Stimulated activated CD4-positive, alpha-beta T cell treated with anti-CD3 and anti-CD28 coated beads, Interleukin-4, amount 100 ng/mL, for 4 hours (primary cell): ENCODE measurements at places on chromosomes 16 and 17.
A peak's percentile ranks its signal among the peaks of the same experiment; 100 is the strongest.

GRCh38 chr17:41982026-41982760 is 15.6 kb downstream of the CNP start:
- DNase-seq: no peak

- DNase-seq: no peak
These were observed 149.2 kb downstream of the NPIPB5 start for GRCh38 chr16:22659933-22660332.

DNA sequence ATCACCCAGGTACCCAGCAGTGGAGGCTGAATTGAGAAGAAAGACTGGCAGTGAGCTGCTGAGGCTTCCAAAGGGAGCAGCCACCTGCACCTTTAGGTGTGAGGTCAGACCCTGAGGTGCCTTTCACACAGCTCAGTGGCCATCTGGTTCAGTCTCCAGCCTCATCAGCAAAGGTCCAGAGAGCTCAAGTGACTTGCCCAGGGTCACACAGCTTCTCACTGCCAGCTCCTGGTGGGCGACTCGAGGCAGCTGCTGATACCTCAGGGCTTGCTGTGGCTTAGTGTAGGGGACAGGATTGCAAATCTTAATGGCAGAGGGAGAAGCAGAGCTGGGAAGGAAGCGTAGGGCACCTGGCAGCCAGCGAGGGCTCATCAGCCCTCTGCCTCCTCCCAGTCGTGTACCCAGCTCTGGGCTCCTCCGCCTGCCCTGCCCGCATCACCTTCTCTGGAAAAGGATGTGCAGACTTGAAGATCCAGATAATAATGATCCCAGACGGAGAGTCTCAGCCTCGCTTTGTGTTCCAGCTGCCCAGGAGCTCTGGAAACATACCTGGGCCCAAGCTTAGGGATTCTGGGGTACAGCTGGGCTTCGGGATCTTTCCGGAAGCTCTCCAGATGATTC is 165.3 kb upstream of the GSE1 start:
- DNase-seq: no peak

- peak; percentile 5 for DNase-seq
These were observed 67.1 kb downstream of the CLEC18A start for GRCh38 chr16:70018254-70018653.

DNA sequence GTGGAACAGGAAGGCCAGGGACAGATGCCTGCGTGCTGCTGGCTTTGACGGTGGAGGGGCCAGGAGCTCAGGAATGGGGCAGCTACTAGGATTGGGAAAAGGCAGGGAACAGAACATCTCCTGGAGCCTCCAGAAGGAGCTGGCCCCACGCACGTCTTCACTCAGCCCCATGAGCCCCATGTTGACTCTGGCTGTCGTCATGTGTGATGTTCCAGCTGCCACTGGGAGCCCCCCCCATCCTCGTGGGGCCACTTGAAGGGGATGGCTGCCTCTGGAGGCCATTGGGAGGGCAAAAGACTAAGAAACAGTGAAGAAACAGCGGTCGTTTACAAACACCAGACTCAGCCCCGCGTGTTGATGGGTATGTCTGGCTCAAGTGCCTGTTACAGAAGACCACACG is 18.5 kb upstream of the APRT start:
- DNase-seq: no peak

GRCh38 chr16:12529582-12529981 is 274.1 kb downstream of the CPPED1 start:
- no peak for DNase-seq

GRCh38 chr17:18139949-18140348 is 31.4 kb downstream of the MYO15A start:
- DNase-seq: no peak

- DNase-seq: no peak
These were observed 3.3 kb upstream of the LAT start for GRCh38 chr16:28981517-28981916.

GRCh38 chr17:20989991-20990855 is 52.6 kb downstream of the USP22 start:
- DNase-seq: no peak

- peak; percentile 35 for DNase-seq
These were observed 4.2 kb downstream of the MNT start for GRCh38 chr17:2396568-2397246.

- DNase-seq: no peak
These were observed 18.5 kb upstream of the TOB1 start for GRCh38 chr17:50884439-50885311.

DNA sequence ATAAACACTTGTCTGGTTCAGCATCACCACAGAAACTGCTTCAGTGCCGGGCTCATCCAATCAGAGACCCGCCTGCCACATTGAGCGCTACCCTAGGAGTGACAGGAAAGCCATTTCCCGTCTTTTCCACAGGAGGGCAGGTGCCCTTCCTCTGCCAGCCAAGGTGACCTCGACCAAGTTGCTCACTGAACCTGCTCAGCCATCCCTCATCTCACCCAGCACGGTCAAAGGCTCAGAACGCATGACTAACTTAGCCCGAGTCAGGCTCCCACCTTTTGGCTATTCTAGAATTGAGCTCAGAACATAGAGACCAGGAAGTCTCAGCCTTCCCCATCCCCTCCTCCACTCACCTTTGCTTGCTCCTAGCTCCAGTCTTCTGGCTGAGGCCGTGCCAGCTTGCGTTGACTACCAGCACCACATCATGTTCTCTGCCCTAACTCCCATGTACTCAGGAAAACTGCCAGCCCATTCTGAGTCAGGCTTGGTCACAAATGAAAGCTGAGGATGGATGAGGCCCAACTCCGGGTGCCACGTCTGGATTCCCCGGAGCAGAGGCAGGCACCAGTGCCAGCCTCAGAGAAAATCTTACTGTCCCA is 15.6 kb downstream of the MRPS23 start:
- DNase-seq: no peak

DNA sequence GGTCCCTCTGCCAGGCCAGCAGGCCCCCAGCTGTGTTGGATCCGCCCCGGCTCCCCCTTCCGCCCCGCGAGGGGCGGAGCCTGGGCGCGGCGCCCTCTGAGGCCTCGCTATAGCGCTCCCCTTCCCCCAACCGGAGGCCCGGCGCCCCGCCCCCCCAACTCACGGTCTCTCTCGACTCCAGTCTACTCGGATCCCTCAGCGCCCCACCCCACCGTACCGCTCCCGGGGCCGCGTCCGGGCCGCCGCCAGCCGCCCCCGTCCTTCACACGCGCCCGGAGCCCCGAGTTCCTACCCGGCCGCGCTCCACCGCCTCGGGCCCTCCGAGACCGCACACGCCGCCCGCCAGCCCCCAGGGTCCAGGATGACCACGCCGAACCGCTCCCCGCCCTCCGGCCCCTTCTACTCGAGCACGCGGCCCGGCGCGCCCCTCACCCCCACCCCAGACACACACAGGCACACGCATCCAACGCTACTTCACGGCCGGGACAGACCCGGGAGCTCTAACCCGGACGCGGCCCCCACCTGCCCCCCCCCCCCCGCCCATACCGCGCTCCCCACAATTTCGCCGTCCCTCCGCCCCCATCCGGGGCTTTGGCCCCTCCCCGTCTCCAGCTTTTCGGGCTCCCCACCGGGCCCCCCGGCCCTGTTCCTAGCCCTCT is 1.4 kb downstream of the PHF23 start:
- DNase-seq: peak; percentile 87

GRCh38 chr17:7444682-7445618 is at the start of gene CHRNB1:
Gene CHRNB1, plus strand, starts transcription at chr17:7445061. Its CDS starts 67 bp downstream, at chr17:7445128.
- no peak for DNase-seq

- no peak for DNase-seq
These were observed 80.2 kb downstream of the RPTOR start for GRCh38 chr17:80624864-80625263.

DNA sequence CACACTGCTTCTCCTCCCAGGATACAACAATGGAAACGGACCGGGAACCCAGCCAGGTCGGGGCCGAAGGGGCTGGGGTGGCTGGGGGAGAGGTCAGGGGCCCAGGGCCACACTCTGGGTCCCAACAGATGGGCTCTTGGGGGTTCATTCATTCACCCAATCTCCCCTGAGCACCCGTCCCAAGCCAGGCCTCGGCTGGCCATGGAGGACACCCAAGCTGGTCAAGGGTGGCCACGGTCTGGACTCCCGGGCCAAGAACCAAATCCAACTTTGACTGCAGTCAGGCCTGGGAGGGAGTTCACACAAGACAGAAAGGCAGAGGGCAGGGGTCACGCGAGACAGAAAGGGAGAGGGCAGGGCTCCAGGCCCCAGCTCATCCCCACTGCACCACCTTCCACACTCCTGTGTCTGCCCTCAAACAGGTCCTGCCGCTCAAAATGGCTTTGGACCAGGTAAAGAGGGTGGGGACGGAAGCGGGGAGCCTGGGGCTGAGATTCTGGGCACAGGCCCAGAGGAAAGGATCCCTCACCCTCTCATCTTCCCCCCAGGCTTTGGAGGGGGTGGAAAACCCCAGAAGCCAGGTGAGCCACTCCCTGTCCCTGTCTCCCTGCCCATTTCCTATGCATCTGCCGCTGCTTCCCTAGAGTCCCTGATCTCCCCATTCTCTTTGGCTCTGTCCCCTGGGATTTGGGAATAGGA is 12.3 kb upstream of the PKMYT1 start:
- DNase-seq: no peak

GRCh38 chr16:31128711-31129567 is 6.6 kb downstream of the PRSS8 start:
- DNase-seq: no peak

DNA sequence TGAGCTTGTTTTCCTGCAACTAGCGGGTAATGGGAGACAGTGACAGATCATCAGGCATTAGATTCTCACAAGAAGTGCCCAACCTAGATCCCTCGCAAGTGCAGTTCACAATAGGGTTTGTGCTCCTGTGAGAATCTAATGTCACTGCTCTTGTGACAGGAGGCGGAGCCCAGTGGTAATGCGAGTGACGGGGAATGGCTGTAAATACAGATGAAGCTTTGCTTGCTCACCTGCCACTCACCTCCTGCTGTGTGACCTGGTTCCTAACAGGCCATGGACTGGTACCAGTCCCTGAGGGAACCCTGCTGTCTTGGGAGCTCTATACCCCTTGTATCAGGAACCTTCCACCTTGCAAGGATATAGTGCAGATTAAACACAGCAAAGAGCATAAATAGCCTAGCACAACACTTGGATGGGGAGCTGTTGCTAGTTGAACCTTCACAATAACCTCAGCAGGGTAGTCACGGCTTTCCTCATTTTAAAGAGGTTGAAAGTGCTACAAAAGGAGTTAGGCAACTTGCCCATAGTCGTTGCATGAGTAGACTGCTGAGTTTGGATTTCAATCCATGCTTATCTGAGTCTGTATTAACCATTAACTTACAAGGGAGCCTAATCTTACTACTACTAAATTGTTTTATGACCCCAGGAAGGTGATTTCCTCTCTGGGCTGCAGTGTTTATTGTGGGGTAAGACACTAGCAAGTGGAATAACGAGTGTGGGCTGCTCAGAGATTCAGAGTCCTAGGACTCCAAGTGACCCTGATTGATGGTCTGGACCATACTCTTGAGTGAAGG is 156.6 kb upstream of the ZFHX3 start:
- no peak for DNase-seq

- peak; percentile 43 for DNase-seq
These were observed 3.3 kb downstream of the PGS1 start for GRCh38 chr17:78381601-78382232.

GRCh38 chr17:75036643-75037268 is 10.0 kb downstream of the ATP5PD start:
- DNase-seq: peak; percentile 85

DNA sequence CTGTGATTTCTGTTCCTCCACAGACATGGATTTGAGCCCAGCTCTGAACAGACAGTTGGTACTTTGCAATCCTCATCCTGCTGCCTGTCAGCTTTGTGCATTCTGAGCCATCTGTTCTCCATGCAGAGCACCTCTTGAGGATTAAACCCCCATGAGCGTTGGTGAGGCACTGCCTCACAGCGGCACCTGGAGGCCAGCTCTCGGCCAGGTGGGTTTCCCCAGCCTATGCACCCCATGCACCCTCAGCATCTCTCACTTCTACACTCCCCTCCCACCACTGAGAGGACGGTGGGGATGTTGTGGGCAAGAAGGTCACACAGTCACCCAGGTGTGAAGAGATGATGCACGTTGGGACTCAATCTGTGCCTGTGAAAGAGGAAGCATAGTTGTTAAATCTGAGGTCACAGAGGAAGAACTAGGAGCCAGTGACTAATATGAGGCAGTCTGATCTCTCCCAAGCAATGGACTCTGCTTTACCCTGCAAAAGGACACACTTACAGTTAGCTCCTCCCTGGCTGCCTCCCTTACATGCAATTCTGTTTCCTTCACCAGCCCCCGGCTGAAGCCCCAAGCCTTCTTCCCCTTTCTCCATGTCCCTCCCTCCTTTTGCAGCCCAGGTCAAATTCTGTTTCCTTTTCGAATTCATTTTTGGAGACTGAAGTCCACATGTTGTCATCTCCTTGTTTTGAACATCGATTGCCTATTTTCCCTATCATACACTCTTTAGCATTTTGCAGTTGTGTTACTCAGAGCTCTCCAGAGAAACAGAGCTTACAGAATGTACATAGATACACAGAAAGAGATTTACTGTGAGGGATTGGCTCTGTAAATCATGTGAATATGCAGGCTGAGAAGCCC is 58.5 kb downstream of the HS3ST3B1 start:
- no peak for DNase-seq

DNA sequence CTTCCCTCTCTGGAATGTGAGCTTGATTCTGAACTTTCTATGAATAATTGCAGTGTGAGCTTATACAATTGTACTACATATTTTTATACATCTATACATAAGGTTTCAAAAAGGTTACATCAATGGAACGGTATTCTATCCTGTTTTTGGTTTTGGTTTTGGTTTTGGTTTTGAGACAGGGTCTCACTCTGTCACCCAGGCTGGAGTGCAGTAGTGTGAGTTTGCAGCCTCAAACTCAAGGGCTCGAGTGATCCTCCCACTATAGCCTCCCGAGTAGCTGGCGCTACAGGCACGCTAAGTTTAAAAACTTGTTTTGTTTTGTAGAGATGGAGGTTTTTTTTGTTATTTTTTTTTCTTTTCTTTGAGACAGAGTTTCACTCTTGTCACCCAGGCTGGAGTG is 1.1 kb downstream of the CTRB1 start:
- DNase-seq: peak; percentile 17

GRCh38 chr16:8548166-8548565 is 42.1 kb downstream of the TMEM114 start:
- no peak for DNase-seq

DNA sequence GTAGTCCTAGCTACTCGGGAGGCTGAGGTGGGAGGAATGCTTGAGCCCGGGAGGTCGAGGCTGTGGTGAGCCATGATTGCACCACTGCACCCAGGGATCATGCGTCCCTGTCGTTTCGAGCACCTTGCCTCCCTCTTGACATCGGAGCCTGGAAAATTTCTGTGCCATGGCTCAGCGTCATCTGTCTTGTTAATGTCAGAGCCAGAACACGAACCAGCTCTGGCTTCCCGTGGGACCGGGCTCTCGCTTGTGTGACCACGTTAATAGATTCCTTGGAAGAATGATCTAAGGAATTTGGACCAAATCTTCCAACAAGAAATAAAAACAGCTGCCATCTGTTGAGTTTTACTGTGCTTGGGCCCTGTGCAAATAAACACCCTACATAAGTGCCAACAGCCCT is 117.7 kb downstream of the ABCC1 start:
- no peak for DNase-seq

- DNase-seq: no peak
These were observed 25.5 kb upstream of the SSTR2 start for GRCh38 chr17:73139296-73139695.
